ENCODE measurements at places on chromosomes 12 and 14.

GRCh38 chr12:29957835-29958234 lies 174.1 kb upstream of the TMTC1 start:
- no peaks in the 10 kb centered on the region for H3K36me3 ChIP-seq
- H3K4me3 ChIP-seq = no peak overlapping the region
- DNase-seq = no peak

GRCh38 chr12:92769124-92769901 lies 66.5 kb downstream of the PLEKHG7 start:
- peaks cover 2% of the 10 kb centered on the region for H3K4me1 ChIP-seq
- H3K27ac ChIP-seq = no peak overlapping the region
- no peaks in the 10 kb centered on the region for H3K27me3 ChIP-seq
- peaks cover 31% of the 10 kb centered on the region for H3K36me3 ChIP-seq
- H3K4me3 ChIP-seq = no peak overlapping the region

GRCh38 chr12:118055144-118055557 lies 5.8 kb downstream of the WSB2 start:
- H3K36me3 ChIP-seq = peaks cover 9% of the 10 kb centered on the region
- H3K4me3 ChIP-seq = no peak overlapping the region
- no peaks in the 10 kb centered on the region for H3K27me3 ChIP-seq
- H3K27ac ChIP-seq = no peak overlapping the region

DNA sequence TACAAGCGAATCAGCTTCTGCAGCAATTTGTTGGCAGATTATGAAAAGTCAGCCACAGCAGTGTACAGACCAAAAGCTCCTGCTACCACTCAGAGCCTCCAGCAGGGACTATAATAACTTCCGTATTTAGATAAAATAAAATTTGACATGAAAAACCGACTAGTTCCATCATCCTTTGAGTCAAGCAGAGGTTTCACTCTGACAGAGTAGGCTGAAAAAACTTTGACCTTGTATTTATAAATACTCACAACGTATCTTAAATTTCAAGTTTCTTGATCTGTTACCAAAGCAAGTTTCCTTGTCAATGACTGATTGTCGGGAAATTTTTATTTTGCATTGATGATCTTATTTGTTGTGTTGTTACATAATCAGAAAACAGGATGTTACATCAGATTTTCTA lies 283.4 kb downstream of the DAD1 start:
- no peak for DNase-seq
- no peaks in the 10 kb centered on the region for H3K36me3 ChIP-seq
- peaks cover 61% of the 10 kb centered on the region for H3K27me3 ChIP-seq
- H3K4me3 ChIP-seq = no peak overlapping the region
- no peak overlapping the region for H3K27ac ChIP-seq
- peaks cover 2% of the 10 kb centered on the region for H3K4me1 ChIP-seq

- no peaks in the 10 kb centered on the region for H3K27me3 ChIP-seq
- H3K36me3 ChIP-seq = no peaks in the 10 kb centered on the region
- no peak overlapping the region for H3K4me3 ChIP-seq
- no peak for DNase-seq
Measured at GRCh38 chr12:62658910-62659309, 192.3 kb downstream of the MON2 start.

- peak; percentile 11 for DNase-seq
- no peaks in the 10 kb centered on the region for H3K27me3 ChIP-seq
- H3K36me3 ChIP-seq = no peaks in the 10 kb centered on the region
Measured at GRCh38 chr12:90008277-90008676, 299.6 kb upstream of the ATP2B1 start.

DNA sequence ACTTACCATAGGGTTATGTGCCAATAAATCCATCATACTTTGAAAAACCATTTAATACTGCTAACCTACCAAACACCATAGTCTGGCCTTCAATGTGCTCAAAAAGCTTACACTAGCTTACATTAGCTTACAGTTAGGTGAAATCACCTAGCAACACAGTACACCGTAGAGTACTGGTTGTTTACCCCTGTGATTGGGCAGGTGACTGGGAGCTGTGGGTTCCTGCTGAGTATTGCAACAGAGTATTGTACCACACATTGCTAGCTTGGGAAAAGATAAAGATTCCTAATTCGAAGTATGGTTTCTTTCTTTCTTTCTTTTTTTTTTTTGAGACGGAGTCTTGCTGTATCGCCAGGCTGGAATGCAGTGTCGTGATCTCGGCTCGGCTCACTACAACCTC lies 5.6 kb downstream of the ATP5MC2 start:
- H3K36me3 ChIP-seq = peaks cover 73% of the 10 kb centered on the region
- H3K4me3 ChIP-seq = no peak overlapping the region
- DNase-seq = no peak
- H3K4me1 ChIP-seq = peaks cover 8% of the 10 kb centered on the region
- no peaks in the 10 kb centered on the region for H3K27me3 ChIP-seq

DNA sequence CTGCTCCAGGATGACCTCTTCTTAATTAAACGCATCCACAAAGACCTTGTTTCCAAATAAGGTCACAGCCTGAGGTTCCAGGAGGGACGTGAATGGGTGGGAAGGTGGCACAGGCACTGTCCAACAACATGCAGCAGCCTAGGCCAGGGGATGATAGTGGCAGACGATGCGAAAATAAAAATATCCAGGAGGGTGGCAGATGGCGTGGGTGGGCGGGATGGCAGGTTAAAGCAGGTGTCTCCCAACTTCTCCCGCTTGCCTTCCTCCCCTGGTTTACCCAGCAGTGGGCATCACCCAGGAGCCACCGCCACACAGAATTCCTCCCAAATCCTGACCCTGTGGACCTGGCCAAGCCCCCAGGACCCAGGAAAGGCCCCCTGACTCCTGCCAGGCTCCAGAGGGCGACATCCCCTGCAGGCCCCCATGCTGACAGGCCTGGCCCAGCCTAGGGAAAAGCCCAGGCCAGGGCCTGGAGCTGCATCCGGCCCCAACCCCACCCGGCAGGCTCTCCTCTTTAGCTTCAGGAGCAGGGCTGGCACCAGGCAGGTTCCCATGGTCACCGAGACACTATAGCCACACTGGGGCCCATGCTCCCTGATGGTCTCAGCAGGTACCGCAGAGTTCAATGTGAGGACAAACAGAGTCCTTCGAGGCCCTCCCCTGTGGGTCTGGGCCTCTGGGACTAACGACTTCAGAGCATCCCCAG lies 9.7 kb downstream of the NCOR2 start:
- no peaks in the 10 kb centered on the region for H3K27me3 ChIP-seq
- DNase-seq = no peak
- H3K27ac ChIP-seq = no peak overlapping the region
- H3K4me3 ChIP-seq = no peak overlapping the region
- H3K36me3 ChIP-seq = peaks cover 55% of the 10 kb centered on the region

GRCh38 chr12:23084236-23084995 lies 459.4 kb downstream of the ETNK1 start:
- H3K4me1 ChIP-seq = peaks cover 2% of the 10 kb centered on the region
- H3K27me3 ChIP-seq = peaks cover 6% of the 10 kb centered on the region
- no peak overlapping the region for H3K27ac ChIP-seq
- H3K36me3 ChIP-seq = no peaks in the 10 kb centered on the region

GRCh38 chr12:12626471-12626870 lies 14.8 kb downstream of the CREBL2 start:
- H3K4me1 ChIP-seq = no peaks in the 10 kb centered on the region
- no peak for DNase-seq
- H3K27me3 ChIP-seq = no peaks in the 10 kb centered on the region
- H3K36me3 ChIP-seq = peaks cover 5% of the 10 kb centered on the region

GRCh38 chr14:41824441-41824840 lies 217.8 kb downstream of the LRFN5 start:
- H3K27me3 ChIP-seq = no peaks in the 10 kb centered on the region
- H3K4me3 ChIP-seq = no peak overlapping the region
- H3K4me1 ChIP-seq = no peaks in the 10 kb centered on the region
- H3K36me3 ChIP-seq = no peaks in the 10 kb centered on the region
- no peak overlapping the region for H3K27ac ChIP-seq
- no peak for DNase-seq

DNA sequence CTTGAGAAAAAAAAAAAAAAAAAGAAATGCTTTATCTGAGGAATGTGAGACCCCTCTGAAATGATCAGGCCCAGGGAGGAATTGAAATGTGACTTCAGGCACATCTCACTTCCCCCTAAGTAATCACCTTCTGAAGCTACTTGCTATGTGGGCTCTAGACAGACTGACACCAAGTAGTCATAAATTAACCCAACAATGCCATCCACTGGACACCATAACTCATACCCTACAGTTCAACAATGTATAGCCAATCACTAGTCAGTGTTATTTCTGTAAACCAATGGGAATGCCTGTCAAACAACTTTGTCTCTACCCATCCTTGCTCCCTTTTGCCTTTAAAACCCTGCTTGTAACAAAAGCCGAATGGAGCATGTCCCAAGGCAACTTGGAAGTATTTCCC lies 182.7 kb upstream of the TMPO start:
- no peaks in the 10 kb centered on the region for H3K27me3 ChIP-seq
- H3K4me3 ChIP-seq = no peak overlapping the region
- DNase-seq = no peak
- H3K4me1 ChIP-seq = no peaks in the 10 kb centered on the region
- H3K36me3 ChIP-seq = no peaks in the 10 kb centered on the region

GRCh38 chr14:58920230-58920629 lies 268.2 kb upstream of the DAAM1 start:
- H3K27me3 ChIP-seq = peaks cover 14% of the 10 kb centered on the region
- peaks cover 3% of the 10 kb centered on the region for H3K4me1 ChIP-seq
- H3K27ac ChIP-seq = no peak overlapping the region

DNA sequence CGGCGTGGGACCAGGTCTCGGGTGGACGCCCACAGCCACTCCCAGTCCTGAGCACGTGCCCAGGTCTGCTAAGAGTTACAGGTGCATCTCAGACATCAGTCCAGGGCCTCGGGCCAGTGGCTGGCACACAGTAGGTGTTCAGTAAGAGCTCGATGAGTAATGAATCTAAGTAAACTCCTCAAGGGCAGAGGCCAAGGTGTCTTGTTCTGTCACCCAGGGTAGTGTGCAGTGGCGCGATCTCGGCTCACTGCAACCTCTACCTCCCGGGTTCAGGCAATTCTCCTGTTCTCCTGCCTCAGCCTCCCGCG lies 11.2 kb downstream of the TTC7B start:
- H3K36me3 ChIP-seq = peaks cover 8% of the 10 kb centered on the region
- H3K4me1 ChIP-seq = peaks cover 44% of the 10 kb centered on the region
- no peak overlapping the region for H3K27ac ChIP-seq
- H3K4me3 ChIP-seq = no peak overlapping the region
- H3K27me3 ChIP-seq = no peaks in the 10 kb centered on the region
- no peak for DNase-seq

DNA sequence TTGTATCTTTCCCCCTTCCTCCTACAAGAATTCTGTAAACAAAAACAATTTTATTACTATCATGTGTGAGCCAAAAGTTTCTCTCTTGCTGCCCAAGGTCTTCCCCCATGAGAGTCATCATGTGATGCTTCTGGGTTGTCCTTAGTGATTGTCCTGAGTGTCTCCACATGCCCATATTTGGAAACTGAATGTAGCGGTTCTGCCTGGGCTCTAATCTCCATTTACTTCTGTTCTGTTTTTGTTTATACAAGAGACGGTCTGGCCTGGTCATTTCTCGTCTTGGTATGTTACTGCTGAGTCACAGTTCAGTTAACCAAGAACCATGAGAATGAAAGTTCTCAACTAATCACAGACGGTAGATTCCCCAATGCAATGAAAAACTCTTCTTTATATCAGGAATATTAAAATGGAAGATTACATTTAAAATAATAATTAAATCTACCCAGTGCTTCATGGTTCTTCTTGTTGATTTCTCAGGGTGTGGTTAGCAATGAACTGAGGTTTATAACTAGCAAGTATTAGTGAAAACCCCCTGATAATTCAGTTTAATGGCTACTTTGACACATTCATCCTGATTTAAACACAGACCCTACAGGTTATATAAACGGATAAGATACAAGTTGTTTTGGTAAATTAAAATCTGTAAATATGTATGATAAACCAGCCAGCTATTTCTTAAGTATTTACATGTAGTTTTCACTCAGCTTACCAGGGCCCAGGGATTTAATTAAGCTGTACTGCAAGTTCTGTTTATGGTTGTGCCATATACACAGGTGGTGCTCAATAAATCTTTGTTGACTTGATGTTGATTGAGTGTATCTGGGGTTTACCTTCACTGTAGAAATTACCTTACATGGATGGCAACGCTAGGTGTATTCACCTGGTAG lies 81.1 kb downstream of the PELI2 start:
- peak overlapping the region; percentile 37 for H3K27ac ChIP-seq
- no peaks in the 10 kb centered on the region for H3K27me3 ChIP-seq
- peaks cover 10% of the 10 kb centered on the region for H3K4me1 ChIP-seq

DNA sequence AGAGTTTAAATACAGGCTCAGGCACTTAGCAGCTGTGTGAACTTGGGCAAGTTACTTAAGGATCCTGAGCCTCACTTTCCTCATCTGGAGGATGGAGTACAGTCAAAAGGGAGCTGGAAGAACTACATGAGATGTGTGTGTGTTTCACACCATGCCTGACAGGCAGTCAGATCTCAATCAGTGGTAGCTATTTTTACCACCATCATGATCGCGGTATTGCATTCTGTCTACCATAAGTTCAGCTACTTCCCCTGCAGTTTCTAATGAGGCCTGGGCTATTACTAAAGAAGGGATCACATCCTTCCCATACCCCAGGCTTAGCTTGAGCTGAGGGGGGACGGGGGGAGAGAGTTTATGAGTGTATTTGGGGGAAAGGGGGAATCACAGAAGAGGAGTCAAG lies 7.0 kb downstream of the AQP6 start:
- DNase-seq = no peak
- no peaks in the 10 kb centered on the region for H3K36me3 ChIP-seq
- peaks cover 8% of the 10 kb centered on the region for H3K27me3 ChIP-seq
- peaks cover 25% of the 10 kb centered on the region for H3K4me1 ChIP-seq
- no peak overlapping the region for H3K4me3 ChIP-seq

GRCh38 chr12:112741106-112741505 lies 50.4 kb upstream of the RPH3A start:
- no peak for DNase-seq
- H3K36me3 ChIP-seq = no peaks in the 10 kb centered on the region
- peaks cover 29% of the 10 kb centered on the region for H3K27me3 ChIP-seq
- H3K4me3 ChIP-seq = no peak overlapping the region
- no peaks in the 10 kb centered on the region for H3K4me1 ChIP-seq
- no peak overlapping the region for H3K27ac ChIP-seq

DNA sequence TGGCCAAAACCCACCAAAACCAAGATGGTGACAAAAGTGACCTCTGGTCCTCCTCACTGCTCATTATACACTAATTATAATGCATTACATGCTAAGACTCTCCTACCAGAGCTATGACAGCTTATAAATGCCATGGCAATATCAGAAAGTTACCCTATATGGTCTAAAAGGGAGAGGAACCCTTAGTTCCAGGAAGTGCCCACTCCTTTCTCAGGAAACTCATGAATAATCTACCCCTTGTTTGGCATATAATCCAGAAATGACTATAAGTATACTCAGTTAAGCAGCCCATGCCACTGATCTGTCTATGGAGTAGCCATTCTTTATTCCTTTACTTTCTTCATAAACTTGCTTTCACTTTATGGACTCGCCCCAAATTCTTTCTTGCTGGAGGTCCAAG lies 43.0 kb upstream of the FUT8 start:
- no peaks in the 10 kb centered on the region for H3K27me3 ChIP-seq
- H3K36me3 ChIP-seq = no peaks in the 10 kb centered on the region
- H3K4me1 ChIP-seq = no peaks in the 10 kb centered on the region
- no peak overlapping the region for H3K4me3 ChIP-seq
- no peak for DNase-seq
